ENCODE measurements at places on chromosomes 3 and 15. TPM values are rescaled to one million over a fixed set of nuclear protein-coding genes. Genes with fewer than 3 reads are reported as not detected.

The RNF13 gene
- 41.3 TPM for total RNA-seq

The MAN2C1 gene
- total RNA-seq = 117 TPM

The KBTBD8 gene
- 4.5 TPM for total RNA-seq

The CHRFAM7A gene
- 2.3 TPM for total RNA-seq

The ZNF80 gene
- not detected for total RNA-seq

The BUB1B gene
- 30.2 TPM for total RNA-seq

The C3orf22 gene
- not detected for total RNA-seq

The GAP43 gene
- not detected for total RNA-seq

The ERC2 gene
- 3.0 TPM for total RNA-seq

The TTC23 gene
- 25.3 TPM for total RNA-seq

The TMC3 gene
- not detected for total RNA-seq

The PLCD1 gene
- total RNA-seq = 11.6 TPM

The ARID3B gene
- total RNA-seq = 1.8 TPM

The GABRR3 gene
- total RNA-seq = not detected

The RASGRP1 gene
- total RNA-seq = under 0.01 TPM

The RGMA gene
- total RNA-seq = not detected

The EEFSEC gene
- 1.8 TPM for total RNA-seq

The CCDC54 gene
- total RNA-seq = not detected

The APOD gene
- total RNA-seq = 1.3 TPM

The ABHD6 gene
- 7.1 TPM for total RNA-seq

The SOX2 gene
- total RNA-seq = not detected

The PRKCI gene
- total RNA-seq = 31.8 TPM

The ZNF502 gene
- 3.6 TPM for total RNA-seq

The IL5RA gene
- not detected for total RNA-seq

The STAB1 gene
- 189 TPM for total RNA-seq

The TTLL13 gene
- not detected for total RNA-seq

The CYP1A1 gene
- 1.6 TPM for total RNA-seq

The GPR176 gene
- total RNA-seq = 48.1 TPM

All from epithelial cell of umbilical artery (primary cell).